NK-92 treated with Interleukin-12 subunit alpha and Interleukin-12 subunit beta, amount 100 ng/mL, for 24 hours (cell line): ENCODE measurements at places on chromosomes 6 and 20.

GRCh38 chr20:23412026-23412425, 9.3 kb downstream of the NAPB start:
- no peak for DNase-seq

DNA sequence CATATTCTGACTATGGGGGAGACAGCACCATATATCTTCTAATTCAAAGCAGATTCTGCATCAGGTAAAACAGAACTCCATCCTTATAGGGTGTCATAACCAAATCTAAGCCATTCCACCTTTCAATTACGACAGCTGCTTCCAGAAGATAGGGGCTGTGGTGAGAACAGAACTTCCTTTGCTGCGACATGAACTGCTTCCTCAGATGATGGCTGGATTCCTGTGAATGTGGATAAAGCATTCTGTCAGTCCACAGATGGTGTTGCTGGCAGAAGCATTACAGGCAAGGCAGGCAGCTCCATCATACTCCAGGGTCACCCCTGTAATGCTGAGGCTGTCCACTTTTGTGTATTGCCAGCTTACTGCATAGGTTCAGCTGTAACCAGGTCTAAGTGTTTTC, 172.1 kb upstream of the PROKR2 start:
- no peak for DNase-seq

- DNase-seq, result peak; percentile 60
Measured at GRCh38 chr6:117601811-117602150, 530 bp downstream of the GOPC start.

DNA sequence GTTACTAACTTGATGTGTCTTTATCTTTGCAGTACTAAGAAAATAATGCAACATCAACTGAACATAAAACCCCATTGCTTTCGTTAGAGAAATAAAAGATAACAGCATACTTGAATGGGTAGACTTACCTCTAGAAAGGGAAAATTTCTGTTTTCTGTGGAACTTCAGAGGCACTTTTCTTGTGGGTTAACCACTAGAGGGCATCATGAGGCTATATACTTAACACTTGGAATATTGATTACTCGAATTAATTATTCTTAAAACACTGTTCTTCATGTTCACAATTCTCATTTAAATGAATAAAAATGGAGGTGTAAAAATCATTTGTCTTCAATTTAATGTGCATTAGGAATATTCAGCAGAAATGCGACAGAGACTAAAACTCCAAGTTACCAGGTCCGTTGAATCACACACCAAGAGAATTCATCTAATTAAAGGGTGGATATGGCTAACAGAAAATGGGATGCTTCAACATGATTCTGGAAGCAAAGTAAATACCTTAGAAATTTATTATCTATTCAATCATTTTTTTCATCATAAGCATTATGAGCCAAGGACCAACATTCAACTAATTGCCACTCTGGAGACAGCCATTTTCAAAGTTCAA, 330.8 kb upstream of the PREP start:
- no peak for DNase-seq

- no peak for DNase-seq
Measured at GRCh38 chr6:129778793-129779192, 68.8 kb upstream of the ARHGAP18 start.

DNA sequence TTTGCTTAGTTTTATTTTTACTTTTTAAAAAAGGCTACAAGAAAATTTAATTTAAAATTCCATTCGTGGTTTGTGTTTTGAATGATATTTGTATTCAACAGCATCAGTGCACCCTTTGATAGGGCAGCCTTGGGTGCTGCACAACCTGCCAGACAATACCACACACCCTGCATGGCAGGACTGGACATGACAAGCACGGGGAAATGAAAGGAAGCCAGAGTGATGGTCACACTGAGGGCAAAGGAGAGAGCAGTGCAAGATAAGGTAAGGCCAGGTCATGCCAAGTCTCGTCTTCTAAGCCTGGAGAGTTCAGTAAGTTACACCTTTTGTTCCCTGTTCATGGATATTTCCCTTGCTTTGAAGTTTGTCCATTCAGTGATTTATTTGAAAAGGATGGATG, 103.0 kb downstream of the ALDH8A1 start:
- DNase-seq, result no peak

GRCh38 chr20:34475979-34476736, 40.1 kb upstream of the DYNLRB1 start:
- DNase-seq, result no peak

- DNase-seq, result no peak
Measured at GRCh38 chr6:44396968-44397367, 9.5 kb downstream of the CDC5L start.
